ENCODE measurements at places on chromosomes 7 and 10.
A peak's percentile ranks its signal among the peaks of the same experiment; 100 is the strongest.

DNA sequence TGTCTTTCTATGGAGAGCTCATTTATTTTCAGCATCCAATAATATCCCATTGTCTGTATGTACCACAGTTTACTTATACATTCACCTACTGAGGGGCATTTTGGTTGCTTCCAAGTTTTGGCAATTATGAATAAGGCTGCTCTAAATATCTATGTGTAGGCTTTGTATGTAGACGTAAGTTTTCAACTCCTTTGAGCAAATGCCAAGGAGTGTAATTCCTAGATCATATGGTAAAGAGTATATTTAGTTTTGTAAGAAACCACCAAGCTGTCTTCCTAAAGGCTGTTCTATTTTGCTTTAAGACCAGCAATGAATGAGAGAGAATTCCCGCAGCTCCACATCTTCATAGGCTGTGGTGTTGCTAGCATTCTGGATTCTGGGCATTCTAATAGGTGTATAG is 259.8 kb downstream of the DIP2C start:
- no peak for DNase-seq

GRCh38 chr7:137898839-137899721 is 52.3 kb upstream of the DGKI start:
- peak; percentile 63 for DNase-seq

- no peak for DNase-seq
Measured at GRCh38 chr10:111972109-111972508, 211.5 kb downstream of the GPAM start.

DNA sequence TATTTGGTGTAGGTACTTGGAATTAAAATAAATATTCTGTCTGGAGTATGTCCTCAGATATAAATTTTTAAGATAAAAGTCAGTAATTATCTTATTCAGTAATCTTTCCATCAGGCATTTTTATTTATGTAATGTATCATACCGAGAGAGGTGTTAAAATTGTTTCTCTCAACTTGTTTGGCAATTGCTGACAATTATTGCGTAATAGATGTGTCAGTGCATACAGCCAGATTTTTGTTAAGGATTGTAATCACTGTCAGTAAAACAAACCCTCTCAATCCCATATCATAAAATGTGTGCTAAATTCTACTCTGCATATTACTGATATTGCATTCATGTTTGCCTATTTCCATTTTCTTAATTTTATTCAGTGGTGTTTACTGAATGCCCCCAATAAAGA is 69.2 kb downstream of the CNTNAP2 start:
- DNase-seq, result no peak

GRCh38 chr10:19947215-19947614 is 131.0 kb downstream of the PLXDC2 start:
- no peak for DNase-seq

DNA sequence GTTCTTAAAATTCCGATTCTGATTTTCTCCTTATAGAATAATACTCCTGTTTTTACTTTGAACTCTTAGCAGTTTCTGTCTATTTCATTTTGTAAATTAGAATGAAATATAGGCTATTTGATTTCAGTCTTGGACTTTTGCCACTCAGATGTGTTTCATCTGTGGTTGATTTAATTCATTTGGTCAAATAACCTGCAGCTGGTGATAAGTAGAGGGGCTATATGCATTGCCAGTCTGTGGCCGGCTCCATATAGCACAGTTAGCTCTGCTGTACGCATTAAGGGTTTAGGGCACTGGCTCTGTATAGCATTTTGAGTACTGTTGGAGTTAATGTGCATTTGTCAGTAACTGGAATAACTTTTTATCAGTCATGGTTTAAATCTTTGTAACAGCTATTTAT is 35.7 kb downstream of the RBM33 start:
- DNase-seq, result no peak

GRCh38 chr7:3092468-3092867 is 48.8 kb upstream of the CARD11 start:
- DNase-seq, result no peak

- DNase-seq, result no peak
Measured at GRCh38 chr10:99530108-99531025, 2.4 kb upstream of the NKX2-3 start.

- no peak for DNase-seq
Measured at GRCh38 chr7:158804335-158804734, 25.0 kb downstream of the ESYT2 start.

GRCh38 chr10:33026422-33026821 is 68.4 kb upstream of the ITGB1 start:
- DNase-seq, result no peak

DNA sequence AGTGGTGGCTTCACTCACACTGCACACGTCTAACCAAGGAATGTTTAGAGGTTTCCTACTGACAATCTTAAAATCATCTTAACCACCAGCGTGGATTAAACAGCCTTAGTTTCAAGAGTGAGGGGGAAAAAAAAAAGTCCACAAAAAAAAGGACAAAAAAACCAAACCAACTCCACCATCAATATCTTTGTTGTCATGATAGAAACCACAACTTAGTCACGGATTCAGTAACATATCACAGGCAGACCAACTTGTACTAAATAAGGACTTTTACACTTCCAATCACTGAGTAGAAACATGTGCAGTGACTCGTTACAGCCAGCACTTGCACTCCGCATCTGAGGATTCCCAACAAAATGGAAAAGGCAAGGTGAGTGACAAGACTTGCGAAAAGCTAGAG is 46.5 kb downstream of the FAM171A1 start:
- no peak for DNase-seq

DNA sequence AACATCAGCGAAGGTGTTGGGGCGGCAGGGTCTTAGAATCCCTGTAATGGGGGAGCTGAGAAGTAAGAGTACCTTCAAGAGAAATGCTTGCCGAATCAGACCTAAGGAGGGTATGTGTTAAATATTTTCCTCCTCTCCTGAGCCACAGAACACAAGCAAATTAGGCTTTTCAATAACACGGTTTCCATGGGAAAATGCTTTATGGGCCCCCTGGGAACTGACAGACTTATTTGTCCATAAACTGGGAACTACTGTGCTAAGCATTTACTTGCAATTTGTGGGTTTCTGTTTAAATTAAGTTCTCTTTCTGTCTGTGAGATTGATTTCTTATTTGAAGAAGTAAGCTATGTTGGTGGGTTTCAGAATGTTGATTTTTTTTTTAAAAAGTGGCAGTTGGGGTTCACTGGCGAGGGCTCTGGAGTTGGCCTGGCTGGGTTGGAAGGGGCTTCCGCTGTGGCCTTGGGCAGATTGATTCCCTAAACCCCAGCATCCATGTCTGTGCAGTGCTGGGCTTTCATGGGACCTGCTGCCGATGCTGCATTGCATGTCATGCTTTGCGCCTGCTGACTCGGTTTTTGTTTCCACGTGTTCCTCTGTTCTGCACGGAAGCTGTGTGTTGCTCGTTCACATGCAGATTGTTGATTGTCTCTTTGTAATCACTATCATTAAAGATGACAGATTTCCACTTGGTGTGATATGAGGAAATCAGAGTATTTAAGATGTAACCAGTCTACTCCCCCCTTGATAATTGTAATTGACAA is 7.2 kb downstream of the RBM17 start:
- no peak for DNase-seq

GRCh38 chr7:71682841-71683781 is 551.2 kb downstream of the GALNT17 start:
- no peak for DNase-seq

- DNase-seq, result no peak
Measured at GRCh38 chr7:70017357-70017756, 419.1 kb downstream of the AUTS2 start.

DNA sequence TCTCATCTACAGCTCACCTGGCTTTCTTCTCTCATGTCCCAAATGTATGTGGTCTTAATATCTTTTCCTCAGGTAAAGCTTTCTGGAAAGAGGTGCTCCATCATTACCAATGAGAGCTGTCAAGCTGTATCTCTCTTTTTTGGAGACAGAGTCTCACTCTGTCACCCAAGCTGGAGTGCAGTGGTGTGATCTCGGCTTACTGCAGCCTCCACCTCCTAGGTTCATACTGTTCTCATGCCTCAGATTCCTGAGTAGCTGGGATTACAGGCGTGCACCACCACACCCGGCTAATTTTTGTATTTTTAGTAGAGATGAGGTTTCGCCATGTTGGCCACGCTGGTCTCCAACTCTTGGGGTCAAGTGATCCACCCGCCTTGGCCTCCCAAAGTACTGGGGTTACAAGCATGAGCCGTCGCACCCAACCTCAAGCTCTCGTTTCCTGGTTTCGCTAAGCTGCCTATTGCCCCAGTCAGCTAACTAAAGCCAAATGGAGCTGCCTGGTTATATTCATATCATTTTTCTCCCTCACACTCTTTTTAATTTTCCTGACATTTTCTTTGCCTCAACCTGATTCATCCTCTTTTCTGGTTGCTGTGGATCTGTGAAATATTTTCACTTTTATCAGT is 60.5 kb downstream of the SUFU start:
- no peak for DNase-seq

- no peak for DNase-seq
Measured at GRCh38 chr10:104367904-104368303, 14.3 kb downstream of the CFAP58 start.

GRCh38 chr10:5775685-5776084 is 37.5 kb downstream of the GDI2 start:
- DNase-seq, result no peak

DNA sequence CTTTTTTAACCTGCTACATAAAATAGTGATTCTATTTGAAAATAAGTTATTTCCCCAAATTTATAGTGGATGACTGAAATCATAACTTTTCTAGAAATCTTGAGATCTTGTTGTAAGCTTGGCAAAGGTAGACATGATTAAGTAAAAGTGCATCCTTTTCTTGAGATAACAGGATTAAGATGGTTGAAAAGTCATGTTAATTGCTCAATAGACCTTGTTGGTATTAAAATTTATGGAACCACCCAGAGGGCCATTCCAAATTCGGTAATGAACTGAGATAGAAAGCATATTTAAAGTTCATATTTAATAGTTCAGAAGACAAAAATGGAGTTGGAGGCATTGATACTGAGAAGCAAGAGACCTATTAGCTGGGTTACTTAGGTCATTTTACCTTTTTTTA is 139.1 kb downstream of the BICC1 start:
- no peak for DNase-seq
